ENCODE measurements at places on chromosomes 3 and 15.

DNA sequence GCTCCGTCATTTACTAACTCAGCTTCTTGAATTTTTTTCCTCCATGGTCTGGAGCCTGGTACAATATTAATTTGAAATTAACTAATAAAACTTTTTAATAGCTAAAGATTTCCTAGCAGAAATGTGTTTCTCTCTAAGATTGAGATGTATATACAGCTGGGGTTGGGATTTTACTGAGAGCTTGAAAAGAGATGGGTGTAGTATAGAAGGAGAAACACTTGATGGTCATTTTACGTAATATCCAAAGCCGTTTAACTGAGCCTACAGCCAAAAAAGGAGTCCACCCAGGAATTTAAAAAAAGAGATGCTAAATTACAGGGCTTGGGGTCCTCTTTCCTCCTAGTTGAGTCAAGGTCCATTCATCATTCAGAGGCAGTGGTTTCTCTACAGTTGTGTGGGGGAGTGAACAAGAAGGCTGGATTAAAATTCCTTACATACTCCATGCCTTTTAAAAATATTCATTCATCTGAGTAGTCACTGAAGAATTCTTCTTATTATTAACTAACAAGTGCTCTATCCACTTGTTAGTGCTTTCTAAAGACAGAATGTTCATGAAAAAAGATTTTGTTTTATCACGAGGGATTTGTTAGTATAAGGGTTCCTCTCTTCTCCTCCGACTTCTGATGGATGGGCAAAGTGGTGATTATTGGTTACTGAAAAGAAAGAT is 255.3 kb upstream of the IL12A start:
- DNase-seq: no peak

- DNase-seq: no peak
These were observed 3.5 kb upstream of the PCSK6 start for GRCh38 chr15:101492766-101493692.

GRCh38 chr15:73918784-73919183 is 7.5 kb upstream of the LOXL1 start:
- no peak for DNase-seq

DNA sequence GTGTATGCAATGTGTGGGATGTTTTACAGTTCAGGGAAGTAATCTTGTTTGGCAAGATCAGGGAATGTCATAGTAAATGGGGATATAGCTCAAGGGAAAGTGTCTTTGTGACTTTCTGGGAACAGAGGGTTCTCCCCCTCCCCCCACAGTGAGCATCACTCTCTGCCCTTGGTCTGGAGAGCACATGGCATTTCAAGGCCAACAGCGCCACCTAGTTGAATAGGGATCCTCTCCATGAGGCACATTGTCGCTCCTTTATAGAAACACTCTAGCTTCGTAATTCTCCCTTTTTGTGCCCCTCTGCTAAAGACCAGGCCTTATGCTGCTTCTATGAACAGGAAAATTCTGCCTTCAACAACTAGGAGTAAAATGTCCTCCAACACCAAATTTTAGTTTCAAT is 37.1 kb upstream of the ARNT2 start:
- no peak for DNase-seq

All from activated CD8-positive, alpha-beta memory T cell treated with anti-CD3 and anti-CD28 coated beads for 1 hour (primary cell).